ENCODE measurements at places on chromosomes 6 and 20.

DNA sequence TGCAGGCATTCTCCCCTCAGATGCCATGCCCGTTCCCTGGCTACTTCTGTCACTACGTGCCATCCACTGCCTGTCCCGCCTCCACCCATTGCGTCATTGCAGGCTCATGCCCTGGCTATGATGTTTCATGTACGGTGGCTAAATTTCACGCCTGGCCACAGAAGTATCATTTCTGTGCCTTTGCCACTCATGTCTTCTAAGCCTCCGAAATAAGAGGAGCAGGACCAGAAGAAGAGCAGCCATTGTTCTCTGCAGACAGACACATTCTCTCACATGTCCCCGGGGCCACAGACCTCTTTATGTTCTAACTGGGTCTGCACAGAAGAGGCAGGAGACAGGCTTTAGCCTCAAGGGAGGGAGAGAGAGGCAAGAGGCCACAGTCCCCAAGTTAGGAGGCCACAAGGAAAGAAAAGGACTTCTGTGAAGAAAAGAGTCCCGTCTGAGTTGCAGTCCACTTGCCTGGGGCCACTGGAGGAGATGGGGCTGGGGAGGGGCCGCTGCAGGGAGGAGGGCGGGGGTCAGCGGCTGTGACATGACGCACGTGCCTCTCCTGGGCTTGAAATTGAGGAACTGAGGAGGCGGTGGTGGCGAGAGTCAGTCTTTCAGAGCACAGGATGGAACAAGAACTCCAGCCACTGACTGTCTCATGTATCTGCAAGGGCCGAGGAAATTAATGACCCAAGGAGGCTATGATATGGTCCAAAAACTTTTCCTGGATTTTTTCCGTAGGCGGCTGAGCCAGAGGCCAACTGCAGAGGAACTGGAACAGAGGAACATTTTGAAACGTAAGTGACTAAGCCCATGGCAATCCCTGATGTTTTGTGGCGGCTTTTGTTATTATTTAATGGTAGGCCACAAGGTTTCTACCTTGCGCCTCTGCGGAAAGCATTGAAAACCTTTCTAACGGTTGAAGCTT, 55.9 kb downstream of the TBC1D7 start:
- DNase-seq = no peak

- DNase-seq = no peak
Measured at GRCh38 chr6:24565196-24565595, 70.4 kb downstream of the ALDH5A1 start.

- no peak for DNase-seq
Measured at GRCh38 chr20:1721687-1722512, 64.3 kb upstream of the SIRPG start.

- DNase-seq = no peak
Measured at GRCh38 chr6:158457131-158457530, 102.8 kb upstream of the TMEM181 start.

DNA sequence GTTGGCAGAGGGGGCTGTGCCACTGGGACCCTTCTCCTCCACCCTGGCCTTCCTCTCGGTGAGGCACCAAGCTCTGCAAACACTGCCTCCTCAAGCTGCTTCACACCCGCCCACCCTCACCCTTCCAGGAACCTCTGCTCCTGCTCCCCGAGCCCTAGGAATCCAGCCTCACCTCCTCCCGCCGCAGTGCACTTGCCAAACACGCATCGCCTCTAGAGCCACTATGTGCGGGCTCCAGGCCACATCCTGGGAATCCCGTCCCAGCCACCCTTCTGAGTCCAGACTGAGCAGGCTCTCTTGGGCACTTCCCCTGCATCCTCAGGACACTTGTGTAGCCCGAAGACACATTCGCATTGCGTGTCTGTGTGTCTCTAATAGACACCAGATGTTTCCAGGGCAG, 18.5 kb downstream of the PSMG4 start:
- DNase-seq = no peak

DNA sequence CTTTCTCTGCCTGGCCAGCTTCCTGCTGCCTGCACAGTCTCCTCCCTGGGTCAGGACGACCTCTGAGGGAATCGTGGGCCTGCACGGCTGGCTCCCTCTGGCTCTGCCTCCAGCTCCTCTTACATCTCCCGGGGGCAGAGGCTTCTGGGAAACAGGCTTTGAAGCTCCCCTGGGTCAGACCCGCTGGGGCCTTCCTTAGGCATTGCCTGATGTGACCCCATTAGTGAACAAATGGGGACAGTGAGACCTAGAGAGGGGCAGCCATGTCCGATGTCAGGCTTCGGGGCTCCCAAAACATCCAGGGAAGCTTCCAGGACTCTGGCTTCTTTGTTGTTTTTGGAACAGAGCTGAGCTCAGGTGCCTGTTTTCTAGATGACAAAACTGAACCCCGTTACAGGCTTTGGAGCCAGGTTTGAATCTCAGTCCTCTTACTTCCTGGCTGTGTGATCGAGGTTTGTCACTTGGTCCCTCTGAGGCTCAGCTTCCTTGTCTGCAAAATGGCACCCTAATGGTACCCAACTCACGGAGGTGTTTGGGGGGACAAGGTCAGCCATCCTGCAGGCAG, 94.3 kb downstream of the CEBPB start:
- DNase-seq = no peak

DNA sequence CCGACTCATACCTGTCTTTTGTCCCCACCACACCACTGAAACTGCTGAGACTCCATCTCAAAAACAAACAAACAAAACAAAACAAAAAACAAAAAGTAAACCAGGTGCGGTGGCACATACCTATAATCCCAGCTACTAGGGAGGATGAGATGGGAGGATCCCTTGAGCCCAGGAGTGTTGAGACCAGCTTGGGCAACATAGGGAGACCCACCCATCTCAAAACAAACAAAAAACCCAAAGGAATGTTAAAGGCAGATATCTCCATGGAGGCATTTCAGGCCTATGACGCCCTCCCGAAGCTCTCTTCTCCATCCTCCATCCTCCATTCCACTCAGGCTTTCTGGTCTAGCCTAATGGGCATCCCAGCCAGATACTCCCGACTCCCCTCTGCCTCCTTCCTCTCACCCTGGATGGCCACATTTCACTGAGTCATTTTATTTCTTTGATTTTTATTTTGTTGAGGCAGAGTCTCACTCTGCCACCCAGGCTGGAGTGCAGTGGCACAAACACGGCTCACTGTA, 3.2 kb upstream of the SLC4A11 start:
- DNase-seq = no peak

GRCh38 chr6:16174416-16175078, 45.7 kb downstream of the MYLIP start:
- DNase-seq = no peak

All from activated CD4-positive, alpha-beta T cell treated with anti-CD3 and anti-CD28 coated beads for 36 hours (primary cell).